Activated gamma-delta T cell treated with anti-CD3 and anti-CD28 coated beads, Interleukin-2, amount 50 U/mL, for 16 hours (primary cell): ENCODE measurements at places on chromosomes 7 and 10.

GRCh38 chr10:126504063-126504760 lies 115.9 kb upstream of the ADAM12 start:
- DNase-seq, result no peak

- DNase-seq, result no peak
Measured at GRCh38 chr10:95477175-95477520, 84.0 kb downstream of the SORBS1 start.

DNA sequence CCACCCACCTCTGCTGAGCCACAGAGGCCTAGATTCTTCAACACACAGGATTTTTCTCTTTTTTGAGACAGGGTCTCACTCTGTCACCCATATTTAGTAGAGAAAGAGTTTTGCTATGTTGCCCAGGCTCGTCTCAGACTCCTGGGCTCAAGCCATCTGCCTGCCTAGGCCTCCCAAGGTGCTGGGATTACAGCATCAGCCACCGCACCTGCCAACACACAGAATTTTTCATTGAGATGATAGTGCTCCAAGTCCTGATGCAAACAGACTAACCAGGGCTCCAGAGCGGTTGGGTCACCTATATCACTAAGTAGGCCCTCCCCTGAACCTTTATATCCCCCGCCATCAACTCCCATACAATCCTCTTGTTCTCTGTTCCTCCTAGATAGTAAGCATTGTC lies 24.4 kb upstream of the ADRB1 start:
- no peak for DNase-seq

- peak; percentile 70 for DNase-seq
Measured at GRCh38 chr7:26151953-26152781, at the start of gene NFE2L3. NFE2L3 (plus strand) TSS chr7:26152198; CDS start chr7:26152499, 301 bp downstream.
